RCC 7860 (cell line): ENCODE measurements at places on chromosomes 12 and 14.

GRCh38 chr14:99573000-99573330, 31.0 kb downstream of the CCDC85C start:
- no peak for DNase-seq

- no peak for DNase-seq
Measured at GRCh38 chr12:50923361-50924130, 28.8 kb upstream of the HIGD1C start.

GRCh38 chr14:88044776-88045446, 40.0 kb downstream of the GPR65 start:
- DNase-seq = no peak

DNA sequence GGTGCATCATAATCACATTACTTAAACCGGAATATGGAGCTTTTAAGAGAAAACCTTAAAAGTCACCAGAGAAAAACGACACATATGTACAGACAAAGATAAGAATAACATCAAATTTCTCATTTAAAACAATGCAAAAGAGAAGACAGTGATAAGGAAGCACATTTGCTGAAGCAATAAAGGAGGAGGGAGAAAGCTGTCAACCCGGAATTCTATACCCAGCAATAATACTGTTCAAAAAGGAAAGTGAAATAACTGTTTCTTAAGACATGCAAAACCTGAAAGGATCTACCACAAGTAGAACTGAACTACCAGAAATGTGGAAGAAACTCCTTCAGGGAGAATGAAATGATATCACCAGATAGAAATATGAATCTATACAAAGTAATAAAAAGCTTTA, 15.4 kb downstream of the SLC6A13 start:
- DNase-seq = no peak

GRCh38 chr12:25833657-25834056, 124.8 kb upstream of the RASSF8 start:
- DNase-seq = no peak

GRCh38 chr14:32047791-32048190, 29.3 kb upstream of the ARHGAP5 start:
- DNase-seq = peak; percentile 31

DNA sequence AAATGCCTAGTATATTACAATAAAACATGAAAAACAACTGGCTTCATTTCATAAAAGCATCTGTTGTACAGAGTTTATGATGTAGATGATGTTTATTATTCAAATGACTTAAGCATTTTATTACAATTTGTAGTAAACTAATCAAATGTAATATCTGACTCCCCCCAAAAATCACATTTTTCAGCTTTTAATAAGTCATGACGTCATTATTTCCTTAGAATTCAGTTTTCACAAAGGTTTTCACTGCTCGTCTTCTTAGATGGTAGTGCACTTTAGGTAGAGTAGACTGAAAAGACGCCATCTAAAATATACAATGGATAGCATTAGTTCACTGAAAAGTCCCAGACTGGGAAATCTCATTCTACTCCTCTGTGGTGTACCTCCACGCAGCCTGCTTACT, 181.5 kb downstream of the ACSS3 start:
- DNase-seq = no peak

- DNase-seq = peak; percentile 75
Measured at GRCh38 chr14:93941293-93941910, 14.3 kb downstream of the FAM181A start.

- DNase-seq = no peak
Measured at GRCh38 chr12:30967026-30967425, 40.5 kb downstream of the TSPAN11 start.

- no peak for DNase-seq
Measured at GRCh38 chr12:126567016-126567415, 1501.8 kb downstream of the AACS start.

DNA sequence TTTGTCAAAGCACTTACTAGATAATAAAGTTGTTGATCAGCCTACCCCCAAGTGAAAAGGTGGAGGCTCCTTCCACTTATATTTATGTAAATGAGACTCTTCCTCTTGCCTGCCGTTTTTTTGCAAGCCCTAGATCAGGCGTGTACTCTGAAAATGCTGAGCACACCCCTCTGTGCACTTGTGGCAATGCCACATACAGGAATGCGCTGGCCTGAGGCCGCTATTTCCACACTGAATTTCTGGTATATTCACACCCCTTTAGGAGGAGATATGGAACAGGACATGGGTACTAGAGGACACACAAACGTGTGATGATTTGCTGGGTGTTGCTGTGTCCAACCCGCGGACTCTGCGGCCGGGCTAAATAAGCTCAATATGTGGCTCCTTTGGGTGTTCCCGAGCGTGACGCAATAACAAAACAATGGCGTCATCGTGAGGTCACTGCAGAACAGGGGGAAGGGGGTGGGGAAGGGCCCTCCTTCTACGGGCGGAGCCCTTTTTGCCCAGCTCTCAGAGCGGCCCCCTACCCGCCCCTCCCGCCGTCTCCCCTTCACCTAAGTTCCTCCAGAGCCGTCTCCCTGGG, 554 bp upstream of the TSPAN31 start:
- DNase-seq = no peak

DNA sequence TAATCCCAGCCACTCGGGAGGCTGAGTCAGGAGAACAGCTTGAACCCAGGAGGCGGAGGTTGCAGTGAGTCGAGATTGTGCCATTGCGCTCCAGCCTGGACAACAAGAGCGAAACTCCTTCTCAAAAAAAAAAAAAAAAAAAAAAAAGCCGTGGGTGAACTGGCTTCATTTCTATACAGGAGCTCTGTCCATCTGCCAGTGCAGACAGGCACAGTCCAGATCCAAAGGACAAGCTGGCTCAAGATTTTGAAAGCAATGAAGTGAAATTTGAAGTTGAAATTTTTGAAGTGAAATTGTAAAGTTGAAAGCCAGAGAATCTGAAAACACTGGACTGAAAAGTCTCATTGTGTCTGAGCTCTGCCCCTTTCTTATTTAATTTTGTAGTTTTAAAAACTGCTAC, 134.7 kb downstream of the CALM1 start:
- no peak for DNase-seq

DNA sequence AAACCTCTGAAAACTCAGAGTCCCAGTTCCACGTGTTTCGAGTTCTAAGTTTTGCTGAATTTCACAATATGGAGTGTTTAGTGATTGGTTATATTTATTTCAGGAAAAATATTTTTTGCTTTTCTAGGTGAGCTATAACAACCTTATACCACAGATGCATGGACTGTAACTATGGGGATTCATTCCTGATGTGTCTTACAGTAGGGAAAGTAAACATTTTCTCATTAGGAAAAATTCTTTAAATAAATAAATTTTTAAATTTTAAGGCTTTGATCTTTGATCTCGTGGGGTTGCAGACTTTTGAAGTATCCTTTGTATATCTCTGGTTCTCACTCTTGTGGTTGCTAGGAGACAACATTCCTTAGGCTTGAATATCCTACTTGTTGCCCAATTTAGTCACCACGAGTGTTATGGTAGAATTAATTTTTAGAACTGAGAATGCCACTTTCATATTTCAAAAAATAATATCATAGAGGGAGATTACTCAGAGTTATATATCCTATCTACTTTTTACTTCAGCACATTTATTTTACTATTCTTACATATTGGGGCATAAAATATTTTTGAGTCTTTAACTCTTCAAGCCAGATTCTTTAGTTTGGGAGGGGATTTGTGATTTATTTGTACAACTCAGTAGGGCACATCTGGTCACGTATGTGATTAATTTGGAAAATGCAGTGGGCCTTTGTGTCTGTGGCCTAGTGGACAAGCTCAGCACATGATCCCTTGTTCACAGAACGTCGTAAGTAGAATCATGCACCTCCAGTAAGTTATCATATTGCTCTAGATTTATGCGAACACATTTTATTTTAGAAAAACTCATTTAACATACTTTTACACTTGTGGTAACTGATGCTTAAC, 224.0 kb downstream of the TTC6 start:
- DNase-seq = peak; percentile 6

- peak; percentile 12 for DNase-seq
Measured at GRCh38 chr12:63151623-63152320, 771 bp upstream of the AVPR1A start.

GRCh38 chr12:1773937-1774655, 46.3 kb upstream of the LRTM2 start:
- DNase-seq = no peak

- peak; percentile 78 for DNase-seq
Measured at GRCh38 chr12:127284870-127285431, 982.0 kb upstream of the TMEM132C start.

- no peak for DNase-seq
Measured at GRCh38 chr12:4289998-4290790, 16.6 kb downstream of the CCND2 start.

GRCh38 chr12:74449872-74450271, 87.8 kb upstream of the ATXN7L3B start:
- DNase-seq = peak; percentile 80

- no peak for DNase-seq
Measured at GRCh38 chr14:30356438-30357202, 202.3 kb upstream of the G2E3 start.

- peak; percentile 9 for DNase-seq
Measured at GRCh38 chr12:108430245-108430644, 84.8 kb upstream of the FICD start.

DNA sequence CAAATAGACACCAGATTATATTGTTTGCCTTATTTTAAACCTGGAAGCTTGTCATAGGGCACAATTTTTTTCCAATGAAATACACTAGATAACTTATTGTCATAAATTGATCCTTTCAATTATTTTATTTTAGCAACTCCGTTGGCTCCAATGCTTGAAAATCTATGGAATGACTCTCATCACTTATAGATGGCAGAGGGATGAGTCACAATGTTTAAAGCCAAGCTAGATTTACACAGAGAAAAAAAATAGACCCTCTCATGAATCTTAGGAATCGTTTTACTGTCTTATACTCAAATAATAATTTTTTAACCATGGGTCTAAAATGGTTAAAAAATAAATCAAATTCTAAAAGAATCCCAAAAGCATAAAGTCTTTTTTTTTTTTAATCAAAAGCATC, 1276.6 kb upstream of the FLRT2 start:
- DNase-seq = no peak

DNA sequence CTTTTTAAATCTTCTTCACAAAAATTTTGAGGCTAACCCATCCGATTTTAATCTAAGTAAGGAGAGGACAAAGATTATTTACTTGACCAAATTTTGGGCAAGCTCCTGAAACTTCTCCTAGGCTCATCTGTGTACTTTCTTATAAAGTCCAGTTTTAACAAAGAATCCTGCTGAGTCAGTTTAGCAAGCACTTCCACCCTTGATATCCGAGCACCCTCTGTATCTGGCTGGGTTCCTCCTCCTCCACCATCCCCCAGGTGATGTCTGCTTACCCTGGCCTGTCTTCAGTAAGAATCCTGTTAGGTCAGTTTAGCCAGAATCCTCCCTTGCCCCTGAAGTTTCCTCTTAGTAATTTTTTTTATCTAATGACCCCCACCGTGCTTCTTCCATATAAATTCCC, 140.5 kb downstream of the PHLDA1 start:
- DNase-seq = no peak

DNA sequence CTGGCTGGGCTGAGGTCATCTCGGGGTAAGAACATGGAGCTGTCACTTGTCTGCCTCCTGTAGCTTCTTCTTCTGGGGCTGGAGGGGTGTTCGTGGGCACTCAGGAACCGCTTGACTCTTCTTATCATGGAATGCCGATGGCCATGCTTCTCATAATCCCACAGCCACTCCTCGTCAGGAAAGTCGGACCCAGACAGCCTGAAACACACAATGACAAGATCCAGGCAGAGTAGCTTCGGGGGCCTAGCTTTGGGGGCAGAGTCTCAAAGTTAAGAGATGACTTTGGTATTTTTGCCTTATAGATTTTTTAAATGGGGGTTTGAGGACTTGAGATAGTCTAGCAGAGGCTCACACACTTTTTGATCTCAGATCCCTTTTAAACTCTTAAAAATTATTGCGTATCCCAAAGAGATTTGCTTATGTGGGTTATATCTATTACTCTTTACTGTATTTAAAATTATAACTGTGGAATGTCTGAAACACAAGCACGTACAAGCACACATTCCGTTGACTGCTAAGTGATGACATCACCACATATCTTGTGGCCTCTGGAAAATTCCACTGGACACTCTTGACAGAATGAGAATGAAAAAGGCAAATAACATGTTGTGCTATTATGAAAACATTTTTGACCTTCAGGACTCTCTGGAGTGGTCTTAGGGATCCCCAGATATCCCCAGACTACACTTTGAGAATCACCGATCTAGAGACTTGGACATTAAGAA, 43.3 kb downstream of the BEST3 start:
- DNase-seq = peak; percentile 69

GRCh38 chr14:90674043-90674670, 142.1 kb downstream of the TTC7B start:
- no peak for DNase-seq

DNA sequence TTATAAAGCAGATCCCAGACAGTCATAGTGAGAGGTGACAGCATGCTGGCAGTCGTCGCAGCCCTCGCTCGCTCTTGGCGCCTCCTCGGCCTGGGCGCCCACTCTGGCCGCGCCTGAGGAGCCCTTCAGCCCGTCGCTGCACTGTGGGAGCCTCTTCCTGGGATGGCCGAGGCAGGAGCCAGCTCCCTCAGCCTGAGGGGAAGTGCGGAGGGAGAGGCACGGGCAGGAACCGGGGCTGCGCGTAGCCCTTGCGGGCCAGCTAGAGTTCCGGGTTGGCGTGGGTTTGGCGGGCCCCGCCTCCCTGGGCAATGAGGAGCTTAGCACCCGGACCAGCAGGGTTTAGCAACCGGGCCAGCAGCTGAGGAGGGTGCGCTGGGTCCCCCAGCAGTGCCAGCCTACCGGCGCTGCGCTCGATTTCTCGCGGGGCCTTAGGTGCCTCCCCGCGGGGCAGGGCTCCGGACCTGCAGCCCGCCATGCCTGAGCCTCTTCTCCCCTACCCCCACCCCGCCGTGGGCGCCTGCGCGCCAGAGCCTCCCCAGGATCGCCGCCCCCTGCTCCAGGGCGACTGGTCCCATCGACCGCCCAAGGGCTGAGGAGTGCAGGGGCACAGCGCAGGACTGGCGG, 451.2 kb upstream of the DCN start:
- DNase-seq = no peak

DNA sequence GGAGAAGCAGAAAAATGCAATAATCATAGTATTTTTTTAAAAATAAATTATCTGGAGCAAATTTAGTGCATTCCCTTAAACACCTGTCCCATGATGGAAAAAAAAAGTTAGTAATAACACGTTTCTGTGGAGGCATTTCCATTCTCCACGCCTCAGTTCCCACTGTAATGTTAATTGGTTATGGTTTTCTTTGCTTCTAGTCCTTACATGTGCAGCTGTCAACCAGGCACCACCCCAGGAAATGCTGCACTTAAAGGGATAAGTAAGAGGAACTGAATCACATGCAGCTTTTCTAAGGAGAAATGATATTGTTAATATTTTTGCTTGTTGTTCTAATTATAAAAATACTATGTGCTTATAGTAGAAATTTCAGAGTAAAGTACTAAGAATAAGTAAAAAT, 240.3 kb downstream of the ZFP36L1 start:
- DNase-seq = peak; percentile 48

DNA sequence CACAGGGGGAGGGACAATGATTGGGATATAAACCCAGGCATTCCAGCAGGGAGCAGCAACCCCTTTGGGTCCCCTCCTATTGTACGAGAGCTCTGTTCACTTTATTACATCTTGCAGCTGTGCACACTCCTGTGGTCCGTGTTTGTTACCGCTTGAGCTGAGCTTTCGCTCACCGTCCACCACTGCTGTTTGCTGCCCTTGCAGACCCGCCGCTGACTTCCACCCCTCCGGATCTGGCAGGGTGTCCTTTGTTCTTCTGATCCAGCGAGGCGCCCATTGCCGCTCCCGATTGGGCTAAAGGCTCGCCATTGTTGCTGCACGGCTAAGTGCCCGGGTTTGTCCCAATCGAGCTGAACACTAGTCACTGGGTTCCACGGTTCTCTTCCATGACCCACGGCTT, 64.1 kb downstream of the E2F7 start:
- no peak for DNase-seq
